ENCODE measurements at places on chromosomes 1 and 21. TPM values are rescaled to one million over a fixed set of nuclear protein-coding genes. Genes with fewer than 3 reads are reported as not detected.

- no peak for DNase-seq
Observed at GRCh38 chr1:189693140-189693539, 784.5 kb downstream of the BRINP3 start.

DNA sequence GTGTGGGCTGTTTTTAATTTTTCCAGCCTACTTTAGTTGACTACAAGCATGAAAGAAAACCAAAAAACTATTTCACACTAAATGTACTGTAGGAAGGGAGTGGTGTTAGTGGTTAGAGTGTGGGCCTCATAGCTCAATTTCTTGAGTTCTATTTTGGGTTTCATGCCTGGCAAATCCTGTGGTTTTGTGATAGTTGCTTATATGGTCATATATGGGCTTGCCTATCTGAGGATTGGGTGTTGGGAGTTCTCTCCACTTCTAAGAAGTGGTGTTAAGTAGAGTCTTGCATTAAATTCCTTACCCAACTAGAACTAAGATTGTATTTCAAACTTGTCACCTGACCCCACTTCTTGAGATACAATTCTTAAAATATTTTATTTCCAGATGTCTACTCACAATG is 37.8 kb upstream of the COL11A1 start:
- no peak for DNase-seq

Gene ACBD3
- total RNA-seq: 54.1 TPM

Gene ALPL
- not detected for total RNA-seq

- DNase-seq: no peak
Observed at GRCh38 chr21:20451046-20451445, 547.2 kb upstream of the NCAM2 start.

Gene MFSD2A
- total RNA-seq: 11.0 TPM

Gene EVA1B
- total RNA-seq: 0.84 TPM

DNA sequence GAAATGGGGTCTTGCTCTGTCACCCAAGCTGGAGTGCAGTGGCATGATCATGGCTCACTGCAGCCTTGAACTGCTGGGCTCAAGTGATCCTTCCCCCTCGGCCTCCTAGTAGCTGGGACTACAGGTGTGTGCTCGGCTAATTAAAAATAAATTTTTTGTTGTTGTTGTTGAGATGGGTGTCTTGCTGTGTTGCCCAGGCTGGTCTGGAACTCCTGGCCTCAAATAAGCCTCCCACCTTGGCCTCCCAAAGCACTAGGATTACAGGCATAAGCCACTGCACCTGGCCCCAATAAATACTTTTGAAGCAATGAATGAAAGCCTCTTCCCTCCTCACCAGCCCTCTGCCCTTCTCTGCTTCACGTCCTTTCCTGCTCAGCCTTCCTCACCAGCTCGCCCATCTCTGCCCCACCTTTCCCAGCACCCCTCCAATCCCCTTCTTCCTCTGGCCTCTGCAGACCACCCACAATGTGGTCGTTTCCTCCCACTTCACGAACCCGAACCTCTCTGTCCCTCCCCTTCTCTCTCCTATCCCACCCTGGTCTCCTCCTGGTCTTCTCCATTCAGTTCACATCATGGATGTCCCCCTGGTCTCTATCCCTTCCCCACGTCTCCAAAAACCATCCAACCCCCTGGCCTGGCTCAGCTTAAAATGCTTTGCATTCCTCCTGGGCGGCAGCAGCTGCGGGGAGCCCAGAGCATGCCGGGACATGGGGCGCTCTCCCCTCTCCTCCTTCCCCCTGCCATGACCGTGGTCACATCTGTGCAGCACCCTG is 38.4 kb downstream of the RAP1GAP start:
- DNase-seq: no peak

DNA sequence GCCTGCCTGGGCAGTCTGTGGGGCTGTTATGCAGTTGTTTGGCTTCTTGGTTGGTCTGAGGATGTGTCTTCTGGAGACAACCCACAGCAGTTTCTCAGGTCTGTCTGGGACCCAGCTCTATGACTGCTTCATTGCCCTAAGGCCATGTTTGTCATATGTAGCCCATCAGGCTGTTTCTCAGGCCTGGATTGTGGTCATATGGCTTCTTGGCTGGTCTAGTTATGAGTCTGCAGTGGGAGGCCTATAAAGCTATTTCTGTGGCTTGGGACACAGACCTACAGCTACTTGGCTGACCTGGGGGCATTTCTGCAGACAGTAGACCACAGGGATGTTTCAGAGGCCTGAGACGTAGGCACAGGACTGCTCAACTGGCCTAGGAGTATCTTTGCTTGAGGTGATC is 41.5 kb downstream of the CHIA start:
- no peak for DNase-seq

Gene C8A
- not detected for total RNA-seq

Gene AMY2B
- total RNA-seq: 5.7 TPM

- no peak for DNase-seq
Observed at GRCh38 chr1:30885570-30886522, 22.7 kb downstream of the SDC3 start.

Gene AGO4
- 18.6 TPM for total RNA-seq

Gene ERICH3
- total RNA-seq: not detected

Gene CELA3B
- total RNA-seq: not detected

DNA sequence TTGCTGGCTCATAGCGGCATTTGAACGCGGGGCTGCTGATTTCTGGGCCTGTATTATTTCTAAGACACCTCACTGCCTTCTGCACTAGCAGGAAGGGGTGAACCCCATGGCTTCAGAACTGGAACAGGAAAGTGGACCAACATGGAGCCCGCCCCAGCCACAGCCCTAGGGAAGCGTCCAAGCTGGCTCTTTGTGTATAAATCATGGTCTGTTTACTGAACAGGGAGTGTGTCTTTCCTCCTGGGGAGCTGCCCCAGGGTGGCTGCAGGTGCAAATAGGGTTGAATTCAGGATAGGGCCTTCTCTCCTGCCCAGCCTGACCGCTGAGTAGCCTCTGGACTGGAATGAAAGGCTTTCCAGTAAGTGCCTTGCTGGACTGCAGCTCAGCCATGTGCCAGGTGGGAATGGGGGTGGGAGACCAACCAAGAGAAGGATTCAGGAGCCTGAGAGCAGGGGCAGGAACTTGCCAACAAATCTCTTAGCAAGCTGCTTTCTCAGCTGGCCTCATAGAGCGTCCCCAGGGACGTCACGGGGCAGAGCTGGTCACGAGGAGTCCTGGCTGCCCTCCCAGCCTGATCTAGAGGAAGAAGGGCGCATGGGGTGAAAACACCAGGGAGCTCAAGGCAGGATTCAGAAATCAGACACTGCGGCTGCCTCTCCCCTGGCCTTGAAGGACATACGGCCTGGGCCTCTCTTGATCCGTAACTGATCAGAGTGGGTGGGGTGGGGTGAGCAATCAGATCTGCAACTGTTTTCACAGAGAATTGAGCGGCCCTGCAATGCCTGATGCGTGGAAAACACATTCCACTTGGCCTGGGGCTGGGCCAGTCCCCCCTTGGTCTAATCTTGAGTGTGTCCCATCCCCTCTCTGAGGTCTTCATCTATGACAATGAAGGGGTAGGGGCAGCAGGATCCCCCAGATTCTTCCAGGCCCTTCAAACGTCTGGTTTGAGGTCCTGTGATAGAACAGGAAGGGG is 56.5 kb upstream of the SELENON start:
- no peak for DNase-seq

Gene ORC1
- total RNA-seq: 40.4 TPM

Gene SPATA45
- 2.0 TPM for total RNA-seq

- no peak for DNase-seq
Observed at GRCh38 chr21:30189773-30190172, 23.2 kb upstream of the CLDN17 start.

DNA sequence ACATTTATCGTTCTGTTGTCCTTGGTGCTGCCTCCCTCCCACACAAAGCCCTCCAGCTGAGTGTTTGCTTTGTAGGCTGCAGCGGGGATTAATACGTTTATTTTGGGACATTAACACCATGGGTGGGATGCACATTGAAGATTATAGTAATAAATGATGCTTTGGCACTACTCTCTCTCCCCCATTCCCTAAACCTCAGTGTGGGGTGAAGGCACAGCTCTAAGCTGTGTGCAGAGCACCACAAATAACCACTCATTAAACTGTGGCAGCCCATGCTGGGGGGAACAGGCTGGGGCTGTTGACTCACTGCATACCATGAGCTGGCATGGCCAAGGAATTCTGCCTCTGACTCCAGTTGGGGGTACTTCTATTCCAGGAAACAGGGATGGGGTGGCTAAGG is 7.7 kb downstream of the PCP4L1 start:
- no peak for DNase-seq

GRCh38 chr1:92095874-92096273 is 15.7 kb downstream of the BTBD8 start:
- no peak for DNase-seq

DNA sequence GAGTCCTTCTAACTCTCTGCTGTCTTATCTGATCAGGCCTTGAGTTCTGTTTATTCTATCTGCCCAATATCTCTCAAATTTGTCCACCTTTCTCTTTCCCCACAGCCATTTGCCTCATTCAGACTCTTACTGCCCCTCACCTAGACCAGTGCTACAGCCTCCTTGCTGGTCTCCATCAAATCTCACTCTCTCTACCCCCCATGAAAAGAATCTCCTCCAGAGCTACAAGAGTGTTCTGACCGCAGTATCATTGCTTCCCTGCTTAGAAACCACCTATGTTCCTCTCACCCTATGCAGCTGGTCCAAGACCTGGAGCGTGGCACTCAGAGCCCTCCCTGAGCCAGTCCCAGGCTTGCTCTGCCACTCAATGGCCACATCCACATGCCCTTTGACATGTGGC is 231.0 kb upstream of the JUN start:
- no peak for DNase-seq

GRCh38 chr21:45894450-45894825 is 87.1 kb upstream of the COL6A1 start:
- no peak for DNase-seq

- no peak for DNase-seq
Observed at GRCh38 chr1:183566026-183566425, 24.2 kb downstream of the NCF2 start.

- DNase-seq: no peak
Observed at GRCh38 chr1:27650539-27651175, 15.7 kb upstream of the FGR start.

Gene ANKRD35
- total RNA-seq: not detected

Gene LCE1D
- total RNA-seq: not detected

DNA sequence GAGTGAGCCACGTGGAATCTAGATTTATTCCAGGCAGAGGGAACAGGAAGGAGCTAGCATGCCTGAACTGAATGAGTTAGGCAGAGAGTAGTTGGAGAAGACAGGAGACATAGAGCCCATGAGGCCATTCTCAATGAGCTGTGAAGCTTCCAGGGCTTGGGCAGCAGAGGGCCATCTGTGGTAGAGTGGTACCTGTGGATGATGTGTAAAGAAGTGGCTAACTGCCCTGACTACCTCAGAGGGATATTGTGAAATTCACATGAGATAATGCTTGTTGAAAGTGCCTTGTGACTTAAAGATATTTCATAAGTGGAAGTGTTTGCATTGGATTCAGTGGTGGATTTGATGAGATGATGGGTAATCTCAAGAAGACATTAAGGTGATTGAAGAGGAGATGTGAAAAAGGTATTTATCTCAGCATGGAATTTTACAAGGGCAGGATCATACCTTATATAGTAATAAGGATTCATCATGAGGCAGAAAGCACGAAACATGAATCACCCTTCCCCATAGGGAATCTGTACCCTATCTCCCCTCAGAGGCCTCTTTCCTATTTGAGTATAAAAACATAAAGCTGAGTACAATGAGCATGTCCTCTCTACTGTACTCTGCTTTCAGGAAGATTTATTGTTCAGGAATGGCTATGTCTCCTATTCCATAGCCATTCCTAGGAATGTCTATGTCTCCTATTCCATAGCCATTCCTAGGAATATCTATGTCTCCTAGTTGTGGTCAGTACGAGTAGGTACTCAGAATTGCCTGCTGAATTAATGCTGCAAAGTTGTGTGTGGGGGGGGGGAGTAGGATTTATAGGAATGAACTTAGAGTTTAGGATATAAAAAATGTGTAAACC is 146.8 kb downstream of the PAPPA2 start:
- DNase-seq: no peak

Gene RRP1
- 46.1 TPM for total RNA-seq

DNA sequence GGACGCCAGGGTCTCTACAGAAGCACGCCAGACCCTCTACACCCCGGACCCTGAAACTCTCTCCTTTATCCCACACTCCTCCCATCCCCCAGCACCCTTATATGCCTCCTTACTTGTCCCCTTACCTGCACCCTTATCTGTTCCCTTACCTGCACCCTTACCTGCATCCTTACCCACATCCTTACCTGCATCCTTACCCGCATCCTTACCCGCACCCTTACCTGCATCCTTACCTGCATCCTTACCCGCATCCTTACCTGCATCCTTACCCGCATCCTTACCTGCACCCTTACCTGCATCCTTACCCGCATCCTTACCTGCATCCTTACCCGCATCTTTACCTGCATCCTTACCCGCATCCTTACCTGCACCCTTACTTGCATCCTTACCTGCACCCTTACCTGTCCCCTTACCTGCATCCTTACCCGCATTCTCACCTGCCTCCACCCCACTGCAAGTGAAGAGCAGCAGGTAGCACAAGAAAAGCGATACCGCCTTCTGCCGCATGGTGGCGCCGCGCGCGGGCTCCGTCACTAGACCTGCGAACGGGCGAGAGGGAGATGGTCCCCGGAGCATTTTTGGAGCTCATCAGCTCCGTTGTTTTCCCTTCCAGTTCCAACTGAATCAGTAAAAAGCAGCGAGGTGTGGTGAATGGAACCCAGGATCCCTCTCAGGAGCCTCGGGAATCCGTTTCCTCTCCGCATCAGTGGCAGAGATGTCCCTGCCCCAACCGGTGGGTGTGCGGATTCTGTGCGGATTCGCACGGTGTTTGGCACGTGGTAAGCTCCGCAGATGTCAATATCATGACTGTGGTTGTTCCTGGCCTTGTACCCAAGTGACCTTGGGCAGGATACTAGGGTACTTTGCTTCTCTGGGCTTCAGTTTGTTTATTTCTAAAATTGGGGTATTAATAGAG is 2.9 kb downstream of the IFI6 start:
- peak; percentile 66 for DNase-seq

DNA sequence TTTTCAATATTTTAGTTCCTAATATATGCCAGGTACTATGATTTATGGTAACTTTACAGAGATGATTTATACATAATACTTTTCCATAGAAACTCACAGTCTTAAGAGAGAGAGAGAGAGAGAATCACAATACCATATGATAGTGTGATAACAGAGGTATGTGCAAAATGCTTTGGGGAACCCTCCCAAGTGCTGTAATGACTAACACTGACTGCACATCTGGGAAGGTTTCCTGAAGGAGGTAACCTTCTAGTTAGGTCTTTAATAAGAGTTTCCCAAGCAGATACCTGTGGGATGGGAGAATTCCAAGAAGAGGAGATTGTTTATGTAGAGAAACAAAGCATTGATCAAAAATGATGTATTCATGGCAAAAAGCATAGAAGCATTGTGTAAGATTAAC is 34.6 kb upstream of the PIGC start:
- no peak for DNase-seq

Gene ESPN
- total RNA-seq: not detected
